SJSA1 (cell line): ENCODE measurements at places on chromosomes 2 and 18.

DNA sequence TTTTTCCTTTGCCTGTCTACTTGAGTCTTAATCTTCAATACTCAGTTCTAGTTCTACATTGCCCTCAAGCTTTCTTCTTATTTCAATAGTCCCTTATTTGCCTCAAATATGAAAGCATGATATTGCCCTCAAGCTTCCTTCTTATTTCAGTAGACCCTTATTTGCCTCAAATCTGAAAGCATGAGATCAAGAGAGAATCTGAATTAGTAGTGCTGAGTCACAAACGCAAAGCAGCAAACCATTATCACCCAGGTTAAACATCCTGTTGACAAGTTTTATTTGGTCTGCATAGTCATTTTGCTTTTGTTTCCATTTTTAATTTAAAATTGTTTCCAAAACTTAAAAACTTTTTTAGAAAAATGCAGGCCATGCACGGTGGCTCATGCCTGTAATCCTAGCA lies 583.3 kb upstream of the FSHR start:
- no peak for DNase-seq

GRCh38 chr2:8234757-8235374 lies 447.0 kb upstream of the ID2 start:
- DNase-seq, result peak; percentile 13

DNA sequence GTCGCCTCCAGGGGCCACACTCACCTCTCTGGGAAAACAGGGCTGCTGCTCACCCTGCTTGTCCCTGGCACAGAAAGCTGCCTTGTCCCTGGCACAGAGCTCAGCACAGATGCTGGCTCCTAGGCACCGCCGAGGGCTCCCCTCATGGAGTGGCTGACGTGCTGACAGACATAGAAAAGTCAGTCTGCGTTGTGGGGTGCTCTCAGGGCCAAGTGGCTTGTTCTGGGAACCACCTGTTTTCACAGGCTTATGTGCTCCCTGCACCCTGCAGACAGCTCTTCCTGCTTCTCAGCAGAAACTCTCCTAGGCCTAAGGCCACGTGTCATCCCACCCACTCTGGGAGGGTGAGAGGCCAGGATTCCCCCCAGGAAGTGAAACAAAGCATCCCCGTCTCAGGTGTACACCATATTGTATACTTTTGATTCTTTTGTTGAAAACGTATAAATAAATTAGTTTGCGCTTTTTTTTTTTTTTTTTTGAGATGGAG lies 84.7 kb upstream of the TMEM200C start:
- no peak for DNase-seq

- no peak for DNase-seq
These were observed 65.3 kb downstream of the SLC40A1 start for GRCh38 chr2:189515264-189515663.

DNA sequence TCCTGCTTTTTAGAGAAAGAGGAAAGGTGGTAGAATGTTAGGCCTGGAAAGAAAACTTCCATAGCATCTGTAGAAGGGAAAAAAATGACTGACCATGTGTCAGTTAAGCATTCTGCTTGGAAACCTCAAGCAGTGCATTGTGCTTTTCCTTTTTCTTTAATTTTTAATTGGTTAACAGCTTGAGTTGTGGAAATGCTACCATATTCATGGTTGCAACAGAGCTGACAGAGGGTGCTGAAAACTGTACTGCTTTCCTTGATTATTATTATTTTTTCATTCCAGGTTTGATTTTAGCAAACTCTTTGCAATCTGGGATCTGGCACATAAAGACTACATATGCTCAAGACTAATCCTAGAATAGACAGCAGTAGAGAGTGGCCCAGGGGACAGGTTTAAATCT lies 404.5 kb downstream of the EPHA4 start:
- no peak for DNase-seq

DNA sequence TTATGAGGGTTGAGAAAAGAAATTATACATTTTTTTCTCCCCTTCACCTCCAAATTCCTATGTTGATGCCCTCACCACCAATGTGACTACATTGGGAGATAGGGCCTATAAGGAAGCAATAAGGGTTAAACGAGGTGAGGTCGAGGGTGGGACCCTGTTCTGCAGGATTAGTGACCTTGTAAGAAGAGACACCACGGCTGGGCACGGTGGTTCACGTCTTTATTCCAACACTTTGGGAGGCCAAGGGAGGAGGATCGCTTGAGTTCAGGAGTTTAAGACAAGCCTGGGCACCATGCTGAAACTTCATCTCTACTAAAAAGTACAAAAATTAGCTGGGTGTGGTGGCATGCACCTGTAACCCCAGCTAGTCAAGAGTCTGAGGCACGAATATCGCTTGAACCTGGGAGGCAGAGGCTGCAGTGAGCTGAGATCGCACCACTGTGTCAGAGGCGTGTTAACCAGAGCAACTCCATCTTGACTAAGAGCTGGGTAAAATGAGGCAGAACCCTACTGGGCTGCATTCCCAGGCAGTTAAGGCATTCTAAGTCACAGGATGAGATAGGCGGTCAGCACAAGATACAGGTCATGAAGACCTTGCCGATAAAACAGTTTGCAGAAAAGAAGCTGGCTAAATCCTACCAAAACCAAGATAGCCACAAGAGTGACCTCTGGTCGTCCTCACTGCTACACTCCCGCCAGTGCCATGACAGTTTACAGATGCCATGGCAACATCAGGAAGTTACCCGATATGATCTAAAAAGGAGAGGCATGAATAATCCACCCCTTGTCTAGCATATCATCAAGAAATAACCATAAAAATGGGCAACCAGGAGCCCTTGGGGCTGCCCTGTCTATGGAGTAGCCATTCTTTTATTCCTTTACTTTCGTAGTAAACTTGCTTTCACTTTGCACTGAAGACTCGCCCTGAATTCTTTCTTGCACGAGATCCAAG lies 77.0 kb downstream of the NCAPH start:
- DNase-seq, result no peak

GRCh38 chr2:10267036-10267435 lies 35.7 kb upstream of the HPCAL1 start:
- DNase-seq, result peak; percentile 37

- no peak for DNase-seq
These were observed 55.7 kb downstream of the TMEM18 start for GRCh38 chr2:621303-622099.

GRCh38 chr2:27356056-27356381 lies 545 bp downstream of the GTF3C2 start:
- no peak for DNase-seq

DNA sequence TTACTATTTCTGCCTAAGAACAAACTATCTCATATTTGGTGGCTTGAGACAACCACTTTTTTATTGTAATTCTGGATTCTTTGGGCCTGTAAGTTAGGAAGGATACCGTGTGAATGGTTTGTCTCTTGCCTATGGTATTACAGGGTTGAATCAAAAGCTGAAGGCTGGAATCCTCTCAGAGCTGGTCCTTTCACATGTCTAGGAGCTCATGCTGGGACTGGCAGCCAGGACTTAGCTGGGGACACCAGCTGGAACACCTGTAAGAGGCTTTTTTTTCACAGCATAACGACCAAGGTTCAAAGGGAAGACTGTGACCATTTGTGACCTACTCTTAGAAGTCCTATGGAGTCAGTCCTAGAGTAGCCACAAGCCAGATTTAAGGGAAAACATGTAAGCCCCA lies 226.3 kb downstream of the ZNF804A start:
- no peak for DNase-seq

DNA sequence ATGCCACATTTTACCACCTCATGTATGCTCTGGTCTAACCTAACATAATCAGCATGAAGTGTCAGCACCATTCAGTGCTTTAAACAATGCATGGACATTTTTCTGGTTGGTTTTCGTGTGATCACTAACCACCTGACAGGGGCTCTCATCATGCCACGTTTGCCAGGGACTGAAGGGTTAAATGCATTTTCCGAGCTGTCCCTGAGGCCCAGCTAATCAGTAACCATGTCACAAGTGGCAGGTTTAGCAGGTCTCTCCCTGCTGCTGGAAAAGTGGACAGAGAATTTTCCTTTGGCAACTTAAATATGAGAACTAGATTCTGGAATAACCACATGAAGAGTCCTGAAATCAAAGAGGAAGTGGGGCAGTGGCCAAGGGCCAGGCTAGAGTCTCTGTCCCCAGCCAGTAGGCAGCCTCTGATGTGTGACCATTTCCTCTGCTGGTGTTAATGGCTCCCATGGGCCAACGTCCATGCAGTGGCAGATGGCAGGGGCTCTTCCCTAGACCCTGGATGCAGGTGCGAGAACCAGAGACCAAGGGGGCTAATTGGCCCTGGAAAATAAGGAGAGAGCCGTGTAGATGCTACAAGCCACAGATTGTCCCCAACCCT lies 69.5 kb downstream of the TPGS2 start:
- DNase-seq, result no peak

DNA sequence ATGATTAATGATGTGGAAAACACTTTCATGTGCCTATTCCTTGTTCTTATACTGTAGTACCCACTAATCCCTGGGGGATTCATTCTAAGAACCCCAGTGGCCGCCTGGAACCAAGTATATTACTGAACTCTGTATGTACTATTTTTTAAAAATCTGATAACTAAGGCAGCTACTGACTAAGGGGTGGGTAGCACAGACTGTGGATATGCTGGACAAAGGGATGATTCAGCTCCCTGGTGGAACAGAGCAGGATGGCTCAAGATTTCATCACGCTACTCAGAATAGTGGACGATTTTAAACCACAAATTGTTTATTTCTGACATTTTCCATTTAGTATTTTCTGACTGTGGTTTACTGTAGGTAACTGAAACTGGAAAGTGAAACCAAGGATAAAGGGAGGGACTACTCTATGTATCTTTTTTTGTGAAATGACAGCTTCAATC lies 41.8 kb upstream of the CDC42EP3 start:
- DNase-seq, result peak; percentile 86

- DNase-seq, result no peak
These were observed 29.5 kb upstream of the SP5 start for GRCh38 chr2:170685591-170685990.

- DNase-seq, result no peak
These were observed 147.1 kb downstream of the FMNL2 start for GRCh38 chr2:152481881-152482583.

- DNase-seq, result no peak
These were observed 183.1 kb upstream of the DDX18 start for GRCh38 chr2:117631152-117631945.

DNA sequence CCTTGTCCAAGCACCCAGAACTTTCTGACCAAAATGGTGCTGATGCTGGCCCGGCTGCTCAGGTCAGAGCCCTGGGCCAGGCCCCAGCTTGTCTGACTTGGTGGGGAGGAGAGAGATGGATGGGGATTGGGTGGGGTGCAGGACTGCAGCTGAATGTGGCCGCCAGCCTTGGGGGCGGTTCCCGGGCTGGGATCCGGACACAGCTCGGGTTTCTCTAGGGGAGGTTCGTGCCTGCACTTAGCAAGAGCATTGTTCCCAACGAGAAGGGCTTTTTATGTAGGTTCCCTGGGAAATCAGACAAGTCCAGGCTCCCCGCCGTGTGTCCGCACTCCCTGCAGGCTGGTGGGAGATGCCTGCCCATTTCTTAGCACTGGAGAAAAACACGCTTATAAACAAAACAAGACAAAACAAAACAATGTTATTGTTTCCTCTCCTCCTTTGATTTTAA lies 50.5 kb upstream of the HS6ST1 start:
- peak; percentile 60 for DNase-seq

DNA sequence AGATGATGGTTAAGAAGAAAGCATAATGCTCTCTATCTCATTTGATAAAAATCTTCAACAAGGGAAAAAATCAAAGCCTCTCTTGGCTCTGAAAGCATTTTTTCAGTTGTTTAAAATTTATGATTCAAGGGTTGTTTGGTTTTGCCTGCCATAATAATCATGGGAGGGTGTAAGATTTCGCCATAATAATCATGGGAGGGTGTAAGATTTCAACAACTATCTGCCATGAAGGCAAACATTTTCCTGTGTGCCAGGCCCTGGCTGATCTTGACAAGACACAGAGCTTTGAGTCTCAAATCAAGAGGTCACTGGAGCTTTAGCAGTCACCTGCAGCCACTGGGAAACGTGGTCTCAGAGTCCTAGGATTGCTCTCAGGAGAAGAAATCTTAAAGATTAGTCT lies 175.1 kb upstream of the PIEZO2 start:
- DNase-seq, result no peak

GRCh38 chr18:76538846-76539245 lies 43.8 kb upstream of the ZNF516 start:
- no peak for DNase-seq

DNA sequence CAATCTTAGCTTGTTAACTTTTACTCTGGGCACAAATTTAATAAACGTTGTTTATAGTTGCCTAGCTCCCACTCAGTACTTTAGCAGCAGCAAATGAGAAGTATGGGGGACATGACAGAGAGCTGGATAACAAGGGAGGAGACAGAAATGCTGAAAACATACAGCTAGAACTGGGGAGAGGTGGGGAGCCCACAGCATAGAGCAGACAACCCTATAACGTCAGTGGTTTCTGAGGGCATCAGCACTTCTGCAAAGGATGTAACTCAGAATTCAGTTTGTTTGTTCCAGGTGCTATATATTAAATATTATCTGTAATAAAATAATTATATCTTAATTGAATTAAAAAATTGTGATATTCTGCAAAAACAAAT lies 1098.7 kb upstream of the FANCL start:
- DNase-seq, result no peak

GRCh38 chr2:219661197-219661954 lies 33.9 kb downstream of the SLC4A3 start:
- no peak for DNase-seq

DNA sequence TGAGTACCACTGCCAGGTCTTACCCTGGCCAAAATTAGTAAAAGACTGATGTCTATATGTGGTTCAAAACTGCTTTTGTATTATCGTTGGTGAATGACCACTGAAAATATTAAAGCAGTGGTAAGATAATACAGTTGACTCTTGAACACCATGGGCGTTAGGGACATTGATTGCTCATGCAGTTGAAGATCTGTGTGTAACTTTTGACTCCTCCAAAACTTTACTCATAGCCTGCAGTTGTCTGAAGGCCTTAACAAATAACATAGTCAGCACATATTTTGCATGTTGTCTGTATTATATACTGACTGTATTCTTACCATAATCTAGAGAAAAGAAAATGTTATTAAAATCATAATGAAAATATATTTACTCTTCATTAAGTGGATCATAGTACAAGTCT lies 5.8 kb upstream of the ANKRD12 start:
- no peak for DNase-seq

GRCh38 chr2:151655663-151656398 lies 78.4 kb downstream of the NEB start:
- no peak for DNase-seq

DNA sequence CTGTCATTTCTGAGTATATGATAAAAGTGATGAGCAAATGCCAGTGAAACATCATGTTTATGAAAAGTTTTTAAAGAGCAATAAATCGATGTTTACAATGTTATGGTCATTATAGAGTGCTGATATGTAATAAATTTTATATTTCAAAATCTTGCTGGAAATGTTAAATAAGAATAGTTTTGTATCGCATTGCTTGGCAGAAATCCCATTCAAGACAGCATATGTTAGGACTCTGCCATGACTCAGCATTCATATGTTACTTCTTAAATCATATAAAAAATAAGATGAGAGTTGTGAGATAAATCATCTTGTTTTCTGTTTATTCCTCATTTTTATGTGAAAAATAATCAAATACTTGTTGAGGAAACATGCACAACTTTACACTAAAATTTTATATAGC lies 949.9 kb upstream of the NRXN1 start:
- DNase-seq, result no peak

- DNase-seq, result no peak
These were observed 99.0 kb downstream of the NETO1 start for GRCh38 chr18:72768681-72769229.

GRCh38 chr2:172870396-172870795 lies 134.8 kb downstream of the RAPGEF4 start:
- DNase-seq, result no peak
